ENCODE measurements at places on chromosomes 4 and X. TPM values are rescaled to one million over a fixed set of nuclear protein-coding genes. Genes with fewer than 3 reads are reported as not detected.

DNA sequence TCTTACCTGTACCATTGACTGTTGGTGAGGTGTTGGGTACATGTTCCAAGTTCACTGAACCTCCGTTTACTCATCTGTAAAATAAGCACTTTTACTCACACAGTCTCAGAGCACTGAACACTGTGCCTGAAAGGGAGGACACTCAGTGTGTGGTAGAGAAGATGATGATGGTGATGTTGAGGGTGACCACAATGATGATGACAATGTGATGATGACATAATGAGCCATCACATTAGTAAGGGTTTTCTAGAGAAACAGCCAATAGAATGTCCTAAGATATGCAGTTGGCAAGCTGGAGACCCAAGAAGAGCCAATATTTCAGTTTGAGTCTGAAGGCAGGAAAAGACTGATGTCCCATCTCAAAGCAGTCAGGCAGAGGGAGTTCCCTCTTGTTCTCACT lies 315.4 kb upstream of the IGFBP7 start:
- H3K27ac ChIP-seq = no peak overlapping the region
- no peaks in the 10 kb centered on the region for H3K36me3 ChIP-seq
- no peaks in the 10 kb centered on the region for H3K27me3 ChIP-seq
- no peak overlapping the region for H3K4me3 ChIP-seq
- no peaks in the 10 kb centered on the region for H3K4me1 ChIP-seq
- no peak for DNase-seq

- no peak overlapping the region for H3K4me3 ChIP-seq
- peaks cover 5% of the 10 kb centered on the region for H3K4me1 ChIP-seq
- no peaks in the 10 kb centered on the region for H3K36me3 ChIP-seq
Observed at GRCh38 chr4:163175971-163176958, 9.6 kb upstream of the NAF1 start.

DNA sequence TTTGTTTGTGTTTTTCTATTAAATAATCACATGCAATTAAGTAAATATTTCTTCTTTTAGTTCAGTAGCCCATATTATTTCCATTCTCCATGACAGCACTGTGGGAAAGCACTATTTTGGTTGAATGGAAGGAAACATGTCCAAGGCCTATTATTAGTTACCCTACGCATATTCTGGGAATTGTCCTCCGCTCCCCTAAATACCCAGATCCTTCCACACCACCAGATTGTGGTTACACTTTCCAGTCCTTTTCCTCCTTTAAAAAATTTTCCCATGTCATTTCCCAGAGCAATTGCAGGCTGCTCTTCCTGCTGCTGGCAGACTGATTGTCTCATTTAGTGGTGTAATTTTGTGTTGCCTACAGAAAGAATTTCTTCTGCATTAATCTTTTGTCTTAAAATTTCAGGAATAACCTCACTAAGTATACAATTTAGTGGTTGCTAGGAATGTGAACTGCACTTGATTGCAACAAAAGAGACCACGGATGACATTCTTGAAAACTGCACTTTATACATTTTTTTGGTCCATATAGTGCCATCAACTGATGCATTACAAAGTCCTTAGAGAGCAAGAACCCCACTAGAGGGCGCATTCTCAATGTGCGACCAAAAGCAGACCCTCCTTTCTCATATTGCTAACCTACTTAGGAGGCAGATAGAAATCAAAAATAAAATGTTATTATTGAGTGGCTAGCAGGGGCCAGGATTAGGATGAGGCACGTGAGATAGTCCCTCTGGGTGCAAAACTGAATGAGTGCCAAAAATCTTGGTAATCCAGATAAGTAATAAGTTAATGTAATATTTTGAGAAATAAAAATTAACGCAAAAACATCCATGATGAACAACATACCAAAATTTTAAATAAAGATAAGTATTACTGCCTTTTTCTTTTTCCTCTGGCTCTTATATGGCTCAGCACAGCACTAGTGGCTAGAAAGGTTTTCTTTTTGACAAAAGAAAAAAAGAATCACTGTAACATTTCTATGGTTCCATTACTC lies 98.8 kb upstream of the IQCM start:
- peak; percentile 44 for DNase-seq
- no peak overlapping the region for H3K4me3 ChIP-seq
- H3K36me3 ChIP-seq = no peaks in the 10 kb centered on the region
- no peaks in the 10 kb centered on the region for H3K4me1 ChIP-seq
- H3K27ac ChIP-seq = no peak overlapping the region

FGB gene
- total RNA-seq = not detected

All from activated CD4-positive, alpha-beta T cell treated with anti-CD3 and anti-CD28 coated beads, Interleukin-2, amount 10 ng/mL, durations not matched to agents 7 days and 5 days (primary cell).